ENCODE measurements at places on chromosomes 7 and 10. TPM values are rescaled to one million over a fixed set of nuclear protein-coding genes. Genes with fewer than 3 reads are reported as not detected.

- DNase-seq, result no peak
Observed at GRCh38 chr7:150860978-150861295, 8.6 kb downstream of the AOC1 start.

GRCh38 chr7:95582578-95583293 lies 13.6 kb downstream of the PDK4 start:
- no peak for DNase-seq

- DNase-seq, result no peak
Observed at GRCh38 chr10:2619916-2620315, 447.4 kb upstream of the PFKP start.

DNA sequence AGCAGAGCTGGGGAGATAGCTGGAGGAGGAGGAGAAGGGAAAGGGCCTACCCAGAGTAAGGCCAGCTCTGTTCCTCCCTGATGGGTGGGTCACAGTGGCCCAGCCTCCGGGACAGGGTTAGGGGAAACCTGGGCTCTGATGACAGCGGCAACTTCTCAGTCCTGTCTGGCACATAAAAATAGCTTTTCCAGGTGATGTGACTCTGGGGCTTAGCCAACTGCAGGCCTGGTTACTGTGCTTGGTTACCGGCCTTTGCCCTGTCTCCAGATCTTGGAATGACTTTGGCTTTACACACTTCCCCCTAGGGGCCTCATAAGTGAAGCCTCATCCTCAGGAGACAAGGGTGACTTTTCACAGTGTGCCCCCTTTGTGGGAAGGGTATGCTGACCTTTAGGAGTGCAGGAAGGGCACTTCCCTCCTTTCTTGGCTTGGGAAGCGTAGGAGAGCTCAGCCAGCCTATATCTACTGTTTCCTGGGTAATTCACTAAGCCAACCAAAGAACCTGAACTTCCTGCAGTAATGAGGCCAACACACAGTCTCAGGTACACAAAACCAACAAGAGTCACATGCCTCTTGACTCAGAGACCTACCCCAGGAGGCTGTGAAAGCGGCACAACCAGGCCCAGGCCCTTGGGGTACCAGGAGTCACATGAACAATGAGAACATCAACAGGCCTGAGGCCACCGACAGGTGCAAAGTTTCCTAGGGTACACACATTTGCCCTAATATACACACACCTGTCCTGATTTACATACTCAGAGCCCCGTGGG lies 11.7 kb upstream of the HILPDA start:
- no peak for DNase-seq

GRCh38 chr7:30907527-30908267 lies 4.0 kb upstream of the AQP1 start:
- no peak for DNase-seq

DNA sequence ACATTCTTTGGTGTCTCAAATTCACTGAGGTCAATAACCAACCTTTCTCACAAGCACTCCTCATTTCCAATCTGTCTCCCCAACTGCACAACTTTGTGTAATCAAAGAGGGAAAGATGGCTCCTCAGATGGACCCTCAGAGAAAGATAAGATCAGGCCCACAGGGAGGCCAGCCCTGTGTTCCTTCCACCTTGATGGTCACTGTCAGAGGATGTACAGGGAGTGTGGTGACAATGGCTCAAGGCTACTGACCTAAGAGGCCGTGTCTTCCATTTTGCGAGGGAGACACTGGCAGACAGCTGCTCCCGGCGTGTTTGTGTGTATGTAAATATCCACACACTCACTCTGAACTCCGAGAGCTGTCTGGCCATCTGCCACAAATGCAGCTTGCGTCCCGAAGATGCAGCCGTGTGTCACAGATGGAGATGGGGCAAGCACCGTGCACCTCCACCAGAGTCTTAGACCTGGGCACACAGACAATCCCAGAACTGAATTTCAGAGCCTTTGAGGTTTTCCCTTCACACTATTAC lies 712.1 kb upstream of the NRP1 start:
- no peak for DNase-seq

The CARD11 gene
- not detected for polyA plus RNA-seq

The NXPH1 gene
- polyA plus RNA-seq, result not detected

The SCART1 gene
- polyA plus RNA-seq, result 0.57 TPM

The SEPTIN14 gene
- not detected for polyA plus RNA-seq

All from CD14-positive monocyte (primary cell).